ENCODE measurements at places on chromosomes 5 and 9.

GRCh38 chr5:465591-466403, 22.8 kb downstream of the EXOC3 start:
- DNase-seq = no peak

DNA sequence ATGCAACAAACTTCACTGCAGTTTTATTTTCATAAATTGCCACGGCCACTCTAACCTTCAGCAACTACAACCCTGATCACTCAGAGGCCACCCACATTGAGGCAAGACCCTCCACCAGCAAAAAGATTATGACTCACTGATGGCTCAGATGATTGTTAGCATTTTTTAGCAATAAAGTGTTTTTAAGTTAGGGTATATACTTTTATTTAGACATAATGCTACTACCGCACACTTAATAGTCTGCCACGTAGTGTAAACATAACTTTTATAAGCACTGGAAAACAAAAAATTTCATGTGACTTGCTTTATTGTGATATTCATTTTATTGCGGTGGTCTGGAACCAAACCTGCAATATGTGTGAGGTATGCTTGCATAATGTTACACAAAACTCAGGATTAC, 257.9 kb downstream of the ZSWIM6 start:
- DNase-seq = no peak

- no peak for DNase-seq
These were observed 19.8 kb upstream of the SLC9A3 start for GRCh38 chr5:543755-544674.

GRCh38 chr9:27441741-27442070, 82.4 kb upstream of the IFNK start:
- DNase-seq = no peak

- no peak for DNase-seq
These were observed 1.3 kb downstream of the PPP1R26 start for GRCh38 chr9:135480940-135481310.

- DNase-seq = no peak
These were observed 107.0 kb upstream of the NUDT12 start for GRCh38 chr5:103669615-103670014.
